ENCODE measurements at places on chromosomes 2 and 18. TPM values are rescaled to one million over a fixed set of nuclear protein-coding genes. Genes with fewer than 3 reads are reported as not detected.

GRCh38 chr2:197174539-197175094 is 136.0 kb downstream of the ANKRD44 start:
- DNase-seq: no peak

DNA sequence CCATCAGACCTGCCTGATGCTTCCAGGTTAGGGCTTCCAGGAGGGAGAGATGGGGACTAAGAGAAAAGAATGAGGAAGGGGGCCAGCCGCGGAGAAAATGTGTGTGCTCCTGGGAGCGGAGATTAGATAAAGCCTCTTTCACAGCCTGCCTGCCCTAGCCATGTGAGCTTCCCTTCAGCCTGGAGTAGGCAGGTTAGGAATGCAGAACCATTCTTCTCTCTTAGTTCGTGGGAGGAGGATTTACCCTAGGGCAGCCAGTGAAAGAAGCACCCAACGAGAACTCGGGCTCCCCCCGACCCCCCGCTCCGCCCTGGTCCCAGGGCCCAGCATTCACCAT is 36.1 kb downstream of the POMC start:
- no peak for DNase-seq

- no peak for DNase-seq
Observed at GRCh38 chr18:49921318-49921985, 108.1 kb upstream of the ACAA2 start.

DNA sequence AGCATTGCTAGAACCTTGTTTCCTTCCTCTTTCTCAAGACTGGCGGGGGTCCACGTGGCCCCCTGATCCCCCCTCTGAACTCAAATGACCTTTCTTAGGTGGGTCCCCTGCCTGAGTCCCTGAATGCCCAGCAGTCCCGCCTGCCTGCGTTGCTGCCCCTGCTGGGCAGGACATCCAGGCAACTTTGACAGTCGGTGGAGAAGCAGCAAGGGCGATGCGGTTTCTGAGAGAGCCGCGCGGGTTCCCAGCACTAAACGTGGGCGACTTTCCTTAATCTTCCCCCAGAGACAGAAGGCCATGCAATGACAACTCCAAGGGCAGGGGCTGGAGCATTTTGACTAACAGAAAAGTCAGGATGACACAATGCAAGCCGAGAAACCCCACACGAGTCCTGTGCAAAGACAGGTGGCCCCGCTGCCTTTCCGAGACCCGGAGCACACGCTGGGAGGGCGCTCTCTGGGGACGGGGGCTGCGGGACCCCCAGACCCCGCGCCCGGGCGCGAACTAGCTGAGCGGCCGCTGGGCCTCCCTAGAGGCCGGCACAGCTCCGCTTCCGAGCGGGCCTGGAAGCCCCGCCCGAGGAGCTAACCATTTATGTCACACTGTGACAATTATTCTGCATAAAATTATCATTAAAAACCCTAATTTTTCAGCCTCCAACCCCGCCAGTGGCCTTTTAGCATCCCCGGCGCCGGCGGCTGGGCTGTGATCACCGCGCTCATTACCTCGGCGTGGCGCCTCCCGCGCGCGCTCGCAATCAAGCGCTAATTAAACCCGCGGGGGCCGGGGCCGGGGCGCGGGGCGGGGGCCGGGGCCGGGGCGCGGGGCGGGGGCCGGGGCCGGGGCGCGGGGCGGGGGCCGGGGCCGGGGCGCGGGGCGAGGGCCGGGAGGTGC is 27.4 kb downstream of the ASB18 start:
- DNase-seq: peak; percentile 67

GRCh38 chr18:7898181-7898580 is 331.1 kb downstream of the PTPRM start:
- DNase-seq: no peak

DNA sequence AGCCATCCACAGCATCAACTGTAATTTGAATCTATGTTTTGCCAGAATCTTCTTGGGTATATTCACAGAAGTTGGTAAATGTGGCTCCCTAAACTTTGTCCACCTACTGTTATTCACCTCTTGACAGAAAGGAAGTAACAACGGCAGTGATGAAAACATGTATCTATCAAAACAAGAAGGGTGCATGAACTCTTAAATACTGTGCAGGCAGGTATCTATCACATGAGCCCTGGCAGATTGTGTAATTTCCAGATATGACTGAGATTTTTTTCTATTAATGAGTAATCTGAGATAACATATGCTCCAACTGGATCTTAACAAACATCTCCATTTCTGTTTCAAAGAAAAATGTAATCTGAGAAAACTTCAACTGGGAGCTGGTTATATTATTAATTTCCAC is 36.6 kb downstream of the SFT2D3 start:
- no peak for DNase-seq

HOXD13 gene
- 0.43 TPM for total RNA-seq

SCYGR6 gene
- total RNA-seq: not detected

GPR35 gene
- 3.6 TPM for total RNA-seq

EVX2 gene
- total RNA-seq: 0.10 TPM

FBXO41 gene
- 5.5 TPM for total RNA-seq

DSEL gene
- total RNA-seq: 6.9 TPM

FZD7 gene
- total RNA-seq: 68.6 TPM

GPR155 gene
- 6.2 TPM for total RNA-seq

All from type B pancreatic cell (in vitro differentiated cells).